ENCODE measurements at places on chromosomes 2 and 18.

DNA sequence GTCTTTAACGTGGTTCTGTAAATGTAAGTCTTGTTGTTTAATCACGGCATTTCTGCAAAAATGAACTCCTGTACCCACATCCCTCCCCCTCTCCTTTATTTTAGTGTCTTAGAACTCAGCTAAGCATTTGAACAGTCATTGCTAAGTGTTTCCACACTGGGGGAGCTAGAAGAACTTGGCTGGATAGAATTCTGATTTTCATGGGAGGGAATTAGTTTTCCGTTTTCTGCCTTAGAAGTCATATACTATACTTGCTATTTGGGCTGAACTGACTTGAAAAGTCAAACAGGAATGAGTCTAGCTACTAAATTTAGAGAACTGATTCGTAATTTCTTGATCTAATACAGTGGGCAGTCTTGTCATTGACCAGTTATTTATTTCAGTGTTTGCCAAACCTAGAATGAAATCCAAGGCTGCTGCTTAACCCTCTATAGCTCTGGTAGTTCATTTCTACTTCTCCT is 61.1 kb downstream of the FMNL2 start:
- no peak for DNase-seq

DNA sequence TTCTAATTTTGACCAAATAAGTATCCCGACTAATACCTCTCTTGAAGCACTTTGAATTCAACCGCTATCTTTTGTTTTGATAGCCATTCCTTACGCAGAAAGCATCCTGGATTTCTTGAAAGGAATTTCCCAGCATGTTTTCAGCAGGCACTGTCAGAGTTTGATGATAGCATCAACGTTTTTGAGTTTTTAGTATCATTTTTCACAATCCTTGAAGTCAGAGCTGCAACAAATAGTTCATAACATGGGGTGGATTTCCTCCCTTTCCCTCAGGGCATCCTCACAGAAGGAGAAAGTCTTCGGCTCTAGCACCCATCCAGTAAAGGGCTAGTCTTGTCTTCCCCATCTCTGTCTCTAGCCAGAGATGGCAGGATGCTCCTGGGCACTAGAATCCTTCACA is 46.2 kb downstream of the ANKRD44 start:
- no peak for DNase-seq

DNA sequence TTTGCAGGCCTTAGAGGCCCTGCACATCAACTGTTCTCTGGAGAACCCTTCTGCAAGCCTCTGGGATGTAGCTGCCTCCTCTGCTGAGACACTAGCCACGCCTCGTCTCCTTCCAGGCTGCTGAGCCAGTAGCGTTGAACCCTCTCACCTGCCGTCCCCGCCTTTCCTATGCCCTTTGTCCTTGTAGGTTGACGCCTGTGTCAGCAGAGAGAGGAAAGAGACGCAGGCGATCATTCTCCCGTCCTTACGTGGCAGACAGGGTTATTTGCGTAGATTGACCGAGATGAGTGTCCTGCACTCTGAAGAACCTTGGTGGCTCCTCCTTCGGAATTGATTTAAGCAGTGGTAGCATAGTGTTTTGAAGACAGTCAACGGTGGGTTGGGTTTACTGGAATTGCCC is 27.8 kb downstream of the ID2 start:
- no peak for DNase-seq

DNA sequence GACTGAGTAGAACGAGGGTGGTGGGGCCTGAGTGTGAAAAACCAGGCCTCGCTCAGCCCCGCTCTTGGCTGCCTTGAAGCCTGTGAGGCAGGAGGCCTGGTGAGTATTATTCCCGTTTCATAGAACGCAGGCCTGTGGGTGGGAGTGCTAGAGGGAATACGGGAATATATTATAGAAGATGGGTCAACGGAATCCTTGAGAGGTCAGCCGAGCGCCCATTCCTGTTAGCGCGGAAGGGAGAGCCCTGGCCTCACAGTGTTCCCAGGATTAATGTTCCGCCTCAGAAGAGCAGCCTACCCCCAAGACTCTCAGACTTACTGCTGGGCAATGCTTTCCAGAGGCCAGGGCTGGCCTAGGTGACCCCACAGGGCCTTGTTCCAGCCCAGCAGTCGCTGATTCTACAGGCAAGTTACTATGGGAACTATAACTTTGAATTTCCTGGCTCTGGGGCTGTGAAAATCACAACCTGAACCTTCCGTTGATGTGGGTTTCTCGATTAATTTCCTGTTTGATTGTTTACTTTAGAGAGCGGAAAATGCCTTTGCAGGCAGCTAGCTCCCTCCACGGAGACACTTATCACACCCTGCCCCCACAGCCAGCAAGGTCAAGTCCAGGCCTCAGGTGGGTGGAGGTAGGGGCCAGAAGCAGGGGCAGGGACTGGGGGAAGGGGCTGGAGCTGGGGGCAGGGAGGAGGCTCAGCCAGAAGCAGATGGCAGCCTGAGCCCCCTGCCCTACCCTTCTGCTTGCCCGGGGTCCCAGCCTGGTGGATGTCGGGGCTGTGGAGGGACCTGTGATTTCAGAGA is 108.3 kb downstream of the SMAD7 start:
- DNase-seq, result no peak

- no peak for DNase-seq
Observed at GRCh38 chr18:61729322-61729721, 163.5 kb downstream of the RNF152 start.

GRCh38 chr18:28905509-28905908 is 728.6 kb upstream of the CDH2 start:
- peak; percentile 0 for DNase-seq

DNA sequence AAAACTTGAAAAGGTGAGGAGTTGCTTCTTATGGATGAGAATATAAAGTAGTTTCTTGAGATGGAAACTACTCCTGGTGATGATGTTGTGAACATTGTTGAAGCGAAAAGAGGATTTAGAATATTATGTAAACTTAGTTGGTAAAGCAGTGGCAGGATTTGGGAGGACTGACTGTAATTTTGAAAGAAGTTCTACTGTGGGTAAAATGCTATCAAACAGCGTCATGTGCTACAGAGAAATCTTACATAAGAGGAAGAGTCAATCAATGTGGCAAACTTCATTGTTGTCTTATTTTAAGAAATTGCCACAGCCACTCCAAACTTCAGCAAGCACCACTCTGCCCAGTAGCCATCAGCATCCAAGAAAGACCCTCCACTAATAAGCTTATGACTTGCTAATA is 112.9 kb upstream of the ZEB2 start:
- DNase-seq, result no peak

- peak; percentile 78 for DNase-seq
Observed at GRCh38 chr2:201151127-201151981, 31.6 kb upstream of the CASP10 start.

DNA sequence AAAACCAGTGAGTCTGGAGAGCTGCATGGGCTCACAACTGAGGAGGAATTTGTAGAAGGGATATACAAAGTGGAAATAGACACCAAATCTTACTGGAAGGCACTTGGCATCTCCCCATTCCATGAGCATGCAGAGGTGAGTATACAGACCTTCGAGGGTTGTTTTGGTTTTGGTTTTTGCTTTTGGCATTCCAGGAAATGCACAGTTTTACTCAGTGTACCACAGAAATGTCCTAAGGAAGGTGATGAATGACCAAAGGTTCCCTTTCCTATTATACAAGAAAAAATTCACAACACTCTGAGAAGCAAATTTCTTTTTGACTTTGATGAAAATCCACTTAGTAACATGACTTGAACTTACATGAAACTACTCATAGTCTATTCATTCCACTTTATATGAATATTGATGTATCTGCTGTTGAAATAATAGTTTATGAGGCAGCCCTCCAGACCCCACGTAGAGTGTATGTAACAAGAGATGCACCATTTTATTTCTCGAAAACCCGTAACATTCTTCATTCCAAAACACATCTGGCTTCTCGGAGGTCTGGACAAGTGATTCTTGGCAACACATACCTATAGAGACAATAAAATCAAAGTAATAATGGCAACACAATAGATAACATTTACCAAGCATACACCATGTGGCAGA is 3.6 kb downstream of the TTR start:
- DNase-seq, result no peak

DNA sequence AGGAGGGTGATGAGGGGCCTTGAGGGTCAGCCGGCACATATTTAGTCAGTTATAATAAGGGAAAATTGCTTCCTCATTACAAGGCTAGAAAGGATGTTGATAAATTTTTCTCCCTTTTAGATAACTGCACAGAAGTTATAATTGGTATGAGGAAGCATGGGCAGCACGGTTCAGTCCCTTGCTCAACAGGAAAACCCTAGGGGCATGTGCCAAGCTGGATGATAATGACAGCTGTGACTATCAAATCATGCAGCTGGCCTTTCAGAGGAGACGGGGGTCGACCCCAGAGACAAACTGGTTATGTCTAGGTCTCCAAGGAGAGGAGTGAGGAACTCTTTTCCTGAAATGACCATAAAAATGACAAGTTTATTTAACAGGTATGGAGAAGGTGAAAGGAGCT is 448.1 kb upstream of the VRK2 start:
- DNase-seq, result peak; percentile 3

GRCh38 chr18:9147440-9148202 is 11.0 kb downstream of the ANKRD12 start:
- DNase-seq, result peak; percentile 79

DNA sequence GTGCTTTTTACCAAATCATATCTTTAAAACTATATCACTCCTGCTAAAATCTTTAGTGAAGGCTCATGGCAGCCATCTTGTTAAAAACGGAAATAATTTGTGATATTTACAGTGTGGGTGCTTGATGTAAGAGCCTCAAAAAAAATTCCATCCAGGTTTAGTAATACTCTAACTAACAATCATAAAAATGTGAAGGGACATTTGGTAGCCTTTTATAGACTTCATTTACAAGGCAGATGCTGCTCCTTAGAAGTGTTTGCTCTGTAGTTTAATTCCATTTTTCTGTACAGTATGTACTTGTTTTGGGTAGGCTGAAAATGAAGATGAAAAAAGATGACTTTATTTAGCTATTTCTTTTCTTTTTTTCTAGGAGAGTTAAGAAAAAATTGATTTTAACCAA is 525.0 kb downstream of the ZEB2 start:
- DNase-seq, result no peak

GRCh38 chr18:10405816-10406663 is 48.4 kb upstream of the APCDD1 start:
- DNase-seq, result no peak

DNA sequence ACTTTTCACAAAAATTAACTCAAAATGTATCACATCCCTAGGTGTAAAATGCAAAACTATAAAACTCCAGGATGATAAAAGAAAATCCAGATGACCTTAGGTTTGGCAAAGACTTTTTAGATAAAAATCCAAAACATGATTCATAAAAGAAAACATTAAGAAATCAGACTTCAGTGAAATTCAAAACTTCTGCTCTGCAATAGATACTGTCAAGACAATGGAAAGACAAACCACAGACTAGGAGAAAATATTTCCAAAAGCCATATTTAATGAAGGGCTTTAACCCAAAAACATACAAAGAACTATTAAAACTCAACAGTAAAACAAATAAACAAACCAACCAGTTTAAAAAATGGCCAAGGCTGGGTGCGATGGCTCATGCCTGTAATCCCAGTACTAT is 173.6 kb upstream of the SPOPL start:
- DNase-seq, result no peak
